ENCODE measurements at places on chromosomes 16 and 17.

DNA sequence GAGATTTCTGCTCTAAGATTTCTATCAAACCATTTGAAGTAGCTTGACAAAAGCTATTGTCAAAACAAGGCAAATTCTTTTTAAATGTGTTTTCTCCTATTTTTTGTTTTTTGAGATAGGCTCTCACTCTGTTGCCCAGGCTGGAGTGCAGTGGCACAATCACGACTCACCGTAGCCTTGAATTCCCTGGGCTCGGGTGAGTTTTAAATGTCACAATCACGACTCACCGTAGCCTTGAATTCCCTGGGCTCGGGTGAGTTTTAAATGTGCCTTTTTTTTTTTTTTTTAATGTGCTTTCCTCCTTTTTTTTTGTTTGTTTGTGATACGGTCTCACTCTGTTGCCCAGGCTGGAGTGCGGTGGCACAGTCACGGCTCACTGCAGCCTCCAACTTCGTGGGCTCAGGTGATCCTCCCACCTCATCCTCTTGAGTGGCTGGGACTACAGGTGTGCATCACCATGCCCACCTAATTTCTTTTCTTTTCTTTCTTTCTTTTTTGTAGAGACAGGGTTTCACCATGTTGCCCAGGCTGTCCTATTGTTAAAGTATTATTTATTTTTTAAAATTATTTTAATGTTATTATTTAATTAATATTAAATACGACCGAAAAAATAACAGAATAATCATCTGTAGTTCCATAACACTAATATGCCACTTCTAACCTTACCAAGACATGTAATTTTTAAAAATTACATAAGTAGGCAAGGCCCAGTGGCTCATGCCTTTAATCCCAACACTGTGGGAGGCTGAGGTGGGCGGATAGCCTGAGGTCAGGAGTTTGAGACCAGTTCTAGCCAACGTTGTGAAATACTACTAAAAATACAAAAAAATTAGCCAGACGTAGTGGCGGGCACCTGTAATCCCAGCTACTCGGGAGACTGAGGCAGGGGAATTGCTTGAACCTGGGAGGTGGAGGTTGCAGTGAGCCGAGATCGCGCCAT, 69.7 kb upstream of the FA2H start:
- no peak for DNase-seq

DNA sequence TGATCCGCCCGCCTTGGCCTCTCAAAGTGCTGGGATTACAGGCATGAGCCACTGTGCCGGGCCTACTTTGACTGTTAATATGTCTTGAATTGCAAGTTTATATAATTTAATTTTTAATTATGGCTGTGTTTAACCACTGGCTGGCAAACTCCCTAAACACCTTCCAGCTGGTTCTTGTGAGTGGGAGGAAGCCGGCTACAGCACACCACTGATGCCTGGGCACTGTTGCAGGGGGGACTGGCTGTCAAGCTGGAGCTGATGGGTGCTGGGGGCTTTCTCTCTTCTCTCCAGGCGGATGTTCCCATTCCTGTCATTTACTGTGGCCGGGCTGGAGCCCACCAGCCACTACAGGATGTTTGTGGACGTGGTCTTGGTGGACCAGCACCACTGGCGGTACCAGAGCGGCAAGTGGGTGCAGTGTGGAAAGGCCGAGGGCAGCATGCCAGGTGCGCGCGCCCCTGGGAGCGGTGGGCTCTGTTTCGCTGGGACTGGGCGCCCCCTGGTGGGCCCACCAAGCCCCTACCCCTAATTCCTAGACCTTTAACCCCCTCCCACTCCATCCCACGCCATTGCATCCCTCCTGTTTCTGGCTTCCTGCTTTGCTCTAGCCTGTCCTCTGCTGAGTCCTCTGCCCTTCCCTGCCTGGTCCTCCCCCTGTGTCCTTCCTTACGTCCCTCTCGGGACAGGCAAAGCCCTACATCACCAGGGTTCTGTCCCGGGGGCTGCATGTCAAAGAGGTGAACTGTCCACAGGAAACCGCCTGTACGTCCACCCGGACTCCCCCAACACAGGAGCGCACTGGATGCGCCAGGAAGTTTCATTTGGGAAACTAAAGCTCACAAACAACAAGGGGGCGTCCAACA, 9.5 kb downstream of the TBX21 start:
- no peak for DNase-seq

GRCh38 chr16:83201748-83202147, 575.0 kb downstream of the CDH13 start:
- DNase-seq = no peak

DNA sequence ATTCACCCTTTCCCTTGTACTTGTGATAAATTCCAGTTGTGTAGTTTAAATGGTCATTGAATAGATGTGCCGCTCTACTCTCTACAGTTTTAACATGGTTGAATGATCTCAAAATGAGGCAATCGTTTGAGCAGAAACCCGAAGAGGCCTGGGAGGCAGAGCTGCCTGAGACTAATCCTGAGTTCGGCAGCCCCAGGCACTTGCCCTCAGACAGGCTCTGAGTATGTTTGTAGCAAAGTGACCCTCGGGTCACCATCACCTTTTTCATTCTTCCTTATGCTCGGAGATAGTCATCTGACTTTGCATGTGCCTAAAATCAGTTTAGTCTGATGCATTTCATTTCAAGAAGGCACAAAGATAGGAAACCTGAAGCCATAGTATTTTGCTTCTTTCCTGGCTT, 184.0 kb upstream of the RBFOX1 start:
- DNase-seq = no peak

GRCh38 chr17:77763023-77763422, 195.5 kb upstream of the TNRC6C start:
- DNase-seq = no peak

DNA sequence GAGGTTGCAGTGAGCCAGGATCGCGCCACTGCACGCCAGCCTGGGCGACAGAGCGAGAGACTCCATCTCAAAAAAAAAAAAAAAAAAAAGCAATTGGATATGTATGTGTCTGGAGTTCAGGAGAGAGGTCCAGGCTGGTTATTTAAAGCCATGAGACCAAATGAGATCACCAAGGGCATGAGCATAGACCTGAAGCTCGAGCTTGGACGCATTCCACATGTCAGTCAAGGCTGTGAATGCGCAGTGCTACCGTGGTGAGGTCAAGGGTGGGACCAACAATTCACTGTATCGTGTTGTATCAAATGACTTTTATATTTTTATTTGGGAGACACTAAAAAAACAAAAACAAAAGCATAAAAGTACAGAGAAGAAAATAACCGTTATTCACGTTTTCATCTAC, 29.1 kb upstream of the SPNS2 start:
- no peak for DNase-seq

DNA sequence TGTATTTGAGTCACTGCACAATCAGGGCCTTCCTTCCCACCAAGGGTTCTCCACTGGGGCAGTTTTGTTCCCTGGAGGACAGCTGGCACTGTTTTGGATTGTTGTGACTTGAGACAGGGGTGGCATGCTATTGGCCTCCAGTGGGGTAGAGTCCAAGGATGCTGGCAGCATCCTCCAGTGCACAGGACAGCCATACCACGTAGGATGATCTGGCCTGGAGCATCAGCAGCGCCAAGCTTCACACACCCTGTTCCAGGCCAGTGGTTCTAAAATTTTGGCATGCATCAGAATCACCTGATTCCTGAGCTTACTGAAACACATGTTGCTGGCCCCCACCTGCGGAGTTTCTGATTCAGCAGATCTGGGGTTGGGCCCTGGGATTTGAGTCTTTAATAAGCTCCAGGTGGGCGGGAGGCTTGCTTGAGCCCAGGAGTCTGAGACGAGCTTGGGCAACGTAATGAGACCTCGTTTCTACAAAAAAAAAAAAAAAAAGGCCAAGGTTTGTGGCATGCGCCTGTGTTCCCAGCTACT, 83.2 kb downstream of the MGAT5B start:
- no peak for DNase-seq

- no peak for DNase-seq
Measured at GRCh38 chr17:19370493-19370960, 7.8 kb upstream of the MAPK7 start.

GRCh38 chr16:71430744-71431143, 11.1 kb downstream of the TLE7 start:
- no peak for DNase-seq

GRCh38 chr17:59627274-59627673, 7.6 kb downstream of the CLTC start:
- no peak for DNase-seq

DNA sequence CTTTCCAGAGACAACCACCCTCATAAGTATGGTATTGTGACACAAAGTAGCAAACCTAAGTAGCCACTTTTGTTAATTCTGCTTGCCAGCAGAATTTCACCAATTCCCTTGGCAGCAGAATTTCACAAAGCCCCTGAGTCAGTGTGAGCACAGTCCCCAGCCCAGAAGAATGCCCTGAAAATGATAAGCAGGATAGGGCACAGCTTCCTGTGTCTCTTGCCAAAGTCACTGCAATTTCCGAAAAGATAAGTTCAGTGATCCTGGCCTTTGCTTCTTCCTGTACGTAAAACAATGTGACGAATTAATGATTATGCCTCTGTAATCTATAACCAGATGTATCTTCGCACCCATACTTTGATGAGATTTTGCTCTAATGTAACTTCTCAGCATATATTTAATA, 16.0 kb upstream of the WIPF2 start:
- no peak for DNase-seq

DNA sequence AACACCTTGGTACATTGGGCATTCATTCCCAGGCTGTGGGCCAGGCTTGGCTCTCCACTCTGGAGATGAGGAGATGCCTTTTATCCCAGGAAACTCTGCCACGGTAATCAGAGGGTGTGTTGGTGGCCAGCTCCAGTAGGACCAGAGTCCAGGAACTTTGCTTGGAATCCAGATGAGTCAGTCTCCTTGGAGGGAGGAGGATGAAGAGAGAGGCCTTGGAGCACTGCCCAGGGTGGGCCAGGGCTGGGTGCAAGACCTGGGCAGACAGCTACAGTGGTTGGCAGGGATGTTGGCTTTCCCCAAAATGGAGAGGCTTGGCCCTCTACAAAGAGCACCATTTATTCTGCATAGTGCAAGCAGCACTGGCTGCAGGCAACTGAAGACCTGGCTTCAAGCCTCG, 209.0 kb downstream of the RGS9 start:
- DNase-seq = no peak

DNA sequence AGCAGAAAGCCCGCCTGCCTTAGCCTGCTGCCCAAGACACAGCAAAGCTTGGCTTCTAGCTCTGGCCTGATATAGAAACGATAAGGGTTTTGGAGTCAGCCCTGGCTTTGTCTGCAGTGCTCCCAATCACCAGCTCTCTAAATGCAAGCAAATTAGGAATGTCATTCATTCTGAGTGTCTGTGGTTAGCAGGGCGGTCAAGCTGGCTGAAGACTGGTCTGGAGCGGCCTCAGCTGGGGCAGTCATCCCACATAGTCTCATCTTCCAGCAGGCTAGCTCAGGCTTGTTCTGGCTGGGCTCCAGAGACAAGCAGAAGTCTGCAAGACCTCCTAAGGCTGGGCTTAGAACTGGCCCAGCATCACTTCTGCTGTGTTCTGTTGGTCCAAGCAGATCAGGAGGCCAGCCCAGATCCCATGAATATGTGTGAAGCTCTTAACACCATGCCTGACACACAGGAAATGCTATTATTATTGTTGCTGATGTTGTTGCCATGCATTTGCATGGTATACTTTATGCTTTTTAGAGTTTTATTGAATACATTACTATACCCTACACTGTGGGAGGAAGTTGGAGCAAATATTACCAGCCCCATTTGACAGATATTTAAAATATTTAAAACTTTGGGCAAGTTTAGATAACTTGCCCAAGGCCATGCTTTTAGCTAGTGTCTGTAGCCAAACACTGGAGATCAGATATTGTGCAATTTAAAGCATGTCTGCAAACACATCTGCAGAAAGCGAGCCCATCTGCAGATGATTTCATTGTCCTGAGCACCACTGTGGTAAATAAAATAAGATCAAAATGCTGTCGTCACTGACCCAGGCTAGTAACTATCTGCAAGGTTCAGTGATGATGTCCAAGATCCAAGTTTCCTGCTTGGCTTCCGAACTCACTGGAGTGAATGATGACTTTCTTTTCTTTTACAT, 24.8 kb downstream of the TMC7 start:
- no peak for DNase-seq

DNA sequence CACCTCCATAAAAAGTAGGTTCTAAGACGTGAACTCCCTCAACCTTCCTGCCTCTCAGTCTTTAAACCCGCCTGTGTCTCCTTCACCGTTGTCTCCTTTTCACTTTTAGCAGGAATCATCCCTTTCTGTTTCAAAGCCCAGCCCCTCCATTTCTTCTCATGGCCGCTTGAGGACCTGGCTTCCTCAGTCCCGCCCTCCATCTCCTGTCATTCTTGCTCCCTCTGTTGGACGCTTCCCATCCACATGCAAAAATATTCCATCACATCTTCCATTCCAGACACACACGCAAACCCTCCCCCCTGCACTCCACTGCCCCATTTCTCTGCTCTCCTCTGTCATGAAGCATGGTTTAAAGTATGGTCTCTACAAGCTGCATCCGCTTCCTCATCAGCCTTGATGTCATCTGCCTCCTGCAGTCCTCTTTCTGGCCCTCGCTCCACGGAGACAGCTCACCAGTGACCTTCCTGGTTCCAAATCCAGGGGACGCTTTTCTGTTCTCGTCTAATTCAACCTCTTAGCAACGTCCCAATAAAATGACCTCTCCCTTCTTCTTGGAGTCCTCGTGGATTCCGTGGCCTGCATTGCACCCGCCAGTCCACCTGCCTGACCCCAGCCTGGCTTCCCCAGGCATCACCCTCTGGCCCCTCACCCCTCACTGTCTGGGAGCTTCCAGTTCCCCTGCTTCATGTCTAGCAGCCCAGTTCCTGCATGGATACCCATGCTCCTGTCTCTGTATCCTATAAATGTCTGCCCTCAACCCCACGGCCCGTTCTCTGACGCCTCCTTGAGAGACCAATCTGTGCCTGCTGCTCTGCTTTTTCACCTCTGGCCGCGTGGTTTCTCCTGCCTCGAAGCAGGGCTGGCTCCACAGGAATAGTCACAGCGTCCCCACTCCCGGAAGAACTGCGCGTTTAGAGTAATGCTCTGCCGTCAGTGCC, 26.2 kb downstream of the ANKRD40 start:
- DNase-seq = no peak

- DNase-seq = no peak
Measured at GRCh38 chr17:66950325-66950724, 14.2 kb upstream of the CACNG4 start.

DNA sequence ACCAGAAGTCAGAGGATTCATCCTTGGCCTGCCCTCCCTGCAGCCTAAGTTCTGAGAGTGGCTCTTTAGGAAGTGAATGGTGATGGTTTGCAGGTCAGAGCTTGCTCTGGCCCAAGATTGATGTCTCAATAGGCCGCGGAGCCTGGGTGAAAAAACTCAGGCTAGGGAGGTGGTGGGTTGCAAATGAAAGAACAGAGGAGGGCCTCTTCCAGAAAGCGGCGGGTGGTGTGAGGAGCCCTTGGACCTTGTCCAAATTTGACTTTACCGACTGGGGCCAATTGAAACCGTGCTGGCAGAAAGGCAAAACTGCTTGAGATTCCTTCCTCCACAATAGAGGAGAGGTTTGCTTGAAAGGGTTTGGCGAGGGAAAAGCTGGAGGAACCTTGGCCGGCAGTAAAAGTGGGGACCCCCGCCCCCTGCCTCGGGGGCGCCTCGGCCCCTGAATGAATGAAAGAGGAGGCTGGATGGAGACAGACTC, 331.3 kb downstream of the SEC14L1 start:
- no peak for DNase-seq
